Activated T-helper 1 cell treated with anti-CD3 and anti-CD28 coated beads, Interleukin-12 subunit alpha, Interleukin-12 subunit beta, Interleukin-2, Interleukin-4 antibody, amounts not matched to agents 30 ng/mL and 10 ng/mL and 1 ng/mL, durations not matched to agents 14 hours and 24 hours and 36 hours (primary cell): ENCODE measurements at places on chromosomes 2 and 18. TPM values are rescaled to one million over a fixed set of nuclear protein-coding genes. Genes with fewer than 3 reads are reported as not detected.

DSC3 gene
- total RNA-seq: not detected in 2 replicates

CNDP1 gene
- not detected in 2 replicates for total RNA-seq

SCG2 gene
- total RNA-seq: not detected in 2 replicates

MC4R gene
- total RNA-seq: not detected in 2 replicates

XDH gene
- not detected in 2 replicates for total RNA-seq

IL1R2 gene
- 1.1 and 1.3 TPM in 2 replicates for total RNA-seq

GRCh38 chr2:66192888-66193287 lies 242.0 kb upstream of the MEIS1 start:
- H3K4me3 ChIP-seq: no peak overlapping the region
- H3K36me3 ChIP-seq: no peaks in the 10 kb centered on the region
- no peak overlapping the region for H3K27ac ChIP-seq
- no peak for DNase-seq
- H3K4me1 ChIP-seq: no peaks in the 10 kb centered on the region

- no peaks in the 10 kb centered on the region for H3K36me3 ChIP-seq
- H3K27ac ChIP-seq: no peak overlapping the region
- no peak overlapping the region for H3K4me3 ChIP-seq
Measured at GRCh38 chr18:32773382-32773712, 524 bp upstream of the KLHL14 start.

- DNase-seq: no peak
- H3K4me1 ChIP-seq: no peaks in the 10 kb centered on the region
- no peak overlapping the region for H3K4me3 ChIP-seq
- H3K36me3 ChIP-seq: no peaks in the 10 kb centered on the region
Measured at GRCh38 chr2:100853909-100854810, 34.2 kb downstream of the NPAS2 start.

GRCh38 chr18:10530852-10531251 lies 5.0 kb downstream of the NAPG start:
- H3K27me3 ChIP-seq: no peaks in the 10 kb centered on the region
- H3K4me1 ChIP-seq: peaks cover 41% of the 10 kb centered on the region
- peaks cover 19% of the 10 kb centered on the region for H3K36me3 ChIP-seq
- peak overlapping the region; percentile 78 for H3K4me3 ChIP-seq

DNA sequence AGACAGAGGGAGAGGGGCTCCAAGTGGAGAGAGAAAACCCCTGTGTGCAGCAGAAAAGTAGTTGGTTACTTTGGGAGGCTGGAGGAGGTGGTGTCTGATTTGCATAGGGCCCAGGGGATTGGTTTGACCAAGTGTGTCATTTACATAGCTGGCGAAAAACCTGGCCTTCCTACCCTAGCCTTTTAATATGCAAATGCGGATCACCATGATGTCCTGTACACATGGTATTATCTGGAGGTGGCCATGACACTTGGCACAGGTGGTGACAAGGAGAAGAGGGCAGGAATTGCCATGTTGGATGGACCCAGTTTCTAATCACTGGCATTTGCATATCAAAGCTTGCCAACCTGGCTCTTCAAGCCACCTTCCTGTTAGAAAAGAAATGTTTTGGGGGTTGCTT lies 120.8 kb upstream of the CHAC2 start:
- DNase-seq: no peak
- H3K4me1 ChIP-seq: no peaks in the 10 kb centered on the region
- H3K27me3 ChIP-seq: no peaks in the 10 kb centered on the region
- no peak overlapping the region for H3K27ac ChIP-seq

DNA sequence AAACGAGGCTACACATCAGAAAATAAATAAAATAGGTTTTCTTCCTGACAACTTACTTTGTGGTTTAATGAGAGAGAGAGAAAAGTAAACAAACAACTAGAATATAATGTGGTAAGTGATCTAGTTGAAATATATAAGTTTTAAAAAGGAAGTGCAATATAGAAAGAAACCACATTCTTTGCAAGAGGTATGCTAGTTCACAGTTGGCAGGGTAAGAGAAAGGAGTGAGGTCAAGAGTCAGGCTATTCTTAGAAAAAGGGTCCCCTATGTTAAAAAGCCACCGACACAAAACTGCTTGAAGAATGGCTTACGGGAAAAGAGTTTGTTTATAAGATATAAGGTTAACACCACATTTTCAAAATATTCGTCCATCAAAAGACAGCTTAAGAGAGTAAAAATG lies 462.1 kb downstream of the ERBB4 start:
- H3K4me3 ChIP-seq: no peak overlapping the region
- H3K27me3 ChIP-seq: no peaks in the 10 kb centered on the region
- no peaks in the 10 kb centered on the region for H3K4me1 ChIP-seq
- H3K36me3 ChIP-seq: no peaks in the 10 kb centered on the region

- DNase-seq: no peak
- no peak overlapping the region for H3K4me3 ChIP-seq
- no peaks in the 10 kb centered on the region for H3K27me3 ChIP-seq
- no peaks in the 10 kb centered on the region for H3K36me3 ChIP-seq
Measured at GRCh38 chr2:225998653-225999052, 599.1 kb downstream of the NYAP2 start.

DNA sequence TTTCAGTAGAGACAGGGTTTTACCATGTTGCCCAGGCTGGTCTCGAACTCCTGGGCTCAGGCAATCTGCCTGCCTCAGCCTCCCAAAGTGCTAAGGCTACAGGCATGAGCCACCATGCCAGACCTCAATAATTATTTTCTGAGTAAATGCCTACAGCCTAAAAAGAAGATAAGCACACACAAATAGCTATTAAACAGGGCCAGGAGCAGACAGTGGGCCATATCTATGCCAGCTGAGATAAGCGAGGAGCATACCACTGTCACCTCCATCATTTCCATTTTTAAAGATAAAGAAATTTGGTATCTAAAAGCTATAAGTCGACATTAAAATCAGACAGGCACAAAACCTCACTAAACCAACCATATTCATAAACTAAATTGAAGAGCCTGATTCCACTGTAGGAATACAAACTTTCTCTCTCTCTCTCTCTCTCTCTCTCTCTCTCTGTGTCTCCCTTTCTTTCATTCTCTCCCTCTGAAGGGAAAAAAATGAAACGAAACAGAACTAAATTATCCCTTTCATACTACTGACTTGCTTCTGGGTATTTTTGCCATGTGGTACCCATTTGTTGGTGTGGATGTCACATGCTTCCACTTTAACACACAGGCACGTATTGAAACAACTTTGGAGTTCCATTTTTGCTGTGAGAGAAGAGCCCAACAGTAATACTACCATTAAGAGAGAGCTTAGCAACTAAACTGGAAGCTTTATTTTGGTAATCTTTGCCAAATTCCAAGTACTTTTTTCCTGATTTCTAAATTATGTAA lies 51.0 kb downstream of the FARSB start:
- no peak for DNase-seq
- no peaks in the 10 kb centered on the region for H3K4me1 ChIP-seq
- H3K4me3 ChIP-seq: no peak overlapping the region
- H3K36me3 ChIP-seq: peaks cover 20% of the 10 kb centered on the region

DNA sequence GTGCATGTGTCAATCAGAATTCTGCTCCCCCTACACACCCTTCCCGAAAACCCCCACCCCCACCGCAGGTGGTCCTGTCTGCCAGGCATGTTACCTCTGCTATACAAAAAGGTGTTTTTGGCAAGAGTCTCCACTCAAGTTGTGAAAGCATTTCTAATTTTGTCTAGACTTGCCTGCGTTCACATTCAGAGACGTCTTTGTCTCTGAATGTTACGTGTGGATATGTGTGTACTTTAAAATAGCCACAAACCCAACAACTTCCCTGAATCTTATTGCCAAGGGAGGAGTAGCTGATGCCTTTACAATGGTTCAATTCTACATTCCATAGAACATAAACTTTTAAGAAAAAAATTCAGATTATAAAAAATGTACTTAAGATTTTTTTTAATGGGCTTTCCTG lies 66.6 kb downstream of the ITGA4 start:
- no peak for DNase-seq
- H3K4me3 ChIP-seq: no peak overlapping the region
- H3K4me1 ChIP-seq: peaks cover 5% of the 10 kb centered on the region
- H3K27me3 ChIP-seq: no peaks in the 10 kb centered on the region
- H3K36me3 ChIP-seq: peaks cover 42% of the 10 kb centered on the region

GRCh38 chr18:78368726-78369125 lies 610.9 kb upstream of the SALL3 start:
- DNase-seq: no peak
- no peak overlapping the region for H3K27ac ChIP-seq
- no peaks in the 10 kb centered on the region for H3K36me3 ChIP-seq
- H3K4me1 ChIP-seq: no peaks in the 10 kb centered on the region
- H3K27me3 ChIP-seq: no peaks in the 10 kb centered on the region

DNA sequence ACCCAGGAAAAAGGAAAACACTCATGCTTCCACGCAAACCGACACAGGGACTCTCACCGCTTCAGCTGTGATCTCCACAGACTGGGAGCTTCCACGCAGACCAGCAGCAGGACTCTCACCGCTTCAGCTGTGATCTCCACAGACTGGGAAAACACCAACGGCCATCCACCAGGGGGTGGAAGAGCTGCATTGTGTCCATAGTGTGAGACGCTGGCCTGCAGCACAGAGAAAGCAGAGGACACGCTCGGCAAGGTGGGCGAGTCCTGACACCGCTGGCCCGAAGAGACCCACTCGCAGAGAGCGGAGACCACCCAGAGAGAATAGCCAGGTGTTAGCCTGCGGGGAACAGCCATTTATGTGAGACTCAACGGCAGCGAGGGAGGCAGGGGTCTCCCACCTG lies 42.5 kb upstream of the NFATC1 start:
- no peak for DNase-seq
- H3K27me3 ChIP-seq: no peaks in the 10 kb centered on the region
- H3K27ac ChIP-seq: no peak overlapping the region
- no peak overlapping the region for H3K4me3 ChIP-seq
- no peaks in the 10 kb centered on the region for H3K4me1 ChIP-seq

GRCh38 chr2:191384829-191385228 lies 139.6 kb downstream of the MYO1B start:
- no peaks in the 10 kb centered on the region for H3K27me3 ChIP-seq
- no peak overlapping the region for H3K4me3 ChIP-seq
- H3K36me3 ChIP-seq: peaks cover 13% of the 10 kb centered on the region
- no peak overlapping the region for H3K27ac ChIP-seq
- DNase-seq: no peak

DNA sequence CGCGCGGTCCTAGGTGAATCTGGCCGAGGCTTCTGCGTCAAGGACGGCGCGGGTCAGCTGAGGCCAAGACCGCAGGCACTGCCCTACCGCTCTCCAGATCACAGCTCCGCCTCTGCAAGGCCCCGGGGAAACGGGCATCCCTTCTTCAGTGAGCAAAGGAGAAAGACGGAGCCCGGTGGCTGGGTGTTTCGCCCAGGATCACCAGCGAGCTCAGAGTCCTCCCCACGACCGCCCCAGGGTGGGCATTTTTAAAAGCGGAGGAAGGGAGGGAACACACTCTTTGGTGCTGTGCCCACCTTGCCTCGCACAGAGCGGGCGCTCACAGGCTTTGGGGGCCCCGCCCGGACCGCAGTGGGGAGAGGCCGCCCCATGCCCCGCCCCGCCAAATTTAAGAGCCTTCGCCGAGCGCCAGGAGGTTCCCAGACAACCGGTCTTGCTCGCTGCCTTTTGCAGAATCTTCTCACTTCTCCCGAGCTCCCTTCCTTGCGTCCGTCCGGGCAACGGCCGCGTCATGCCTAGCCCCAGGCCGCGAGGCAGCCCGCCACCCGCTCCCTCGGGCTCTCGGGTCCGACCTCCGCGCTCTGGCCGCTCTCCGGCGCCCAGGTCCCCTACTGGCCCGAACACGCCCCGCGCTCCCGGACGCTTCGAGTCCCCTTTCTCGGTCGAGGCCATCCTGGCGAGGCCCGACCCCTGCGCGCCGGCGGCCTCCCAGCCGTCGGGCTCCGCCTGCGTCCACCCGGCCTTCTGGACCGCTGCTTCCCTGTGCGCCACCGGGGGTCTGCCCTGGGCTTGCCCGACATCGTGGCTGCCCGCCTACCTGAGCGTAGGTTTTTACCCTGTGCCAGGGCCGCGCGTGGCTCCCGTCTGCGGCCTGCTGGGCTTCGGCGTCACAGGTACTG lies at the start of gene NOTO:
Gene NOTO, plus strand, starts transcription at position 419 of the 899 bp plus-strand sequence. Its CDS starts 93 bp downstream, at position 512.
- DNase-seq: no peak
- peaks cover 59% of the 10 kb centered on the region for H3K27me3 ChIP-seq
- H3K4me1 ChIP-seq: no peaks in the 10 kb centered on the region
- peak within 1 kb of the TSS; percentile 49 for H3K4me3 ChIP-seq

- H3K4me1 ChIP-seq: no peaks in the 10 kb centered on the region
- no peaks in the 10 kb centered on the region for H3K36me3 ChIP-seq
- H3K27ac ChIP-seq: no peak overlapping the region
- peaks cover 28% of the 10 kb centered on the region for H3K27me3 ChIP-seq
- DNase-seq: no peak
- H3K4me3 ChIP-seq: no peak overlapping the region
Measured at GRCh38 chr2:60320724-60321123, 232.7 kb downstream of the BCL11A start.

- no peak for DNase-seq
- H3K36me3 ChIP-seq: no peaks in the 10 kb centered on the region
- peaks cover 5% of the 10 kb centered on the region for H3K27me3 ChIP-seq
- H3K27ac ChIP-seq: no peak overlapping the region
- peaks cover under 1% of the 10 kb centered on the region for H3K4me1 ChIP-seq
- no peak overlapping the region for H3K4me3 ChIP-seq
Measured at GRCh38 chr2:1503471-1504310, 90.4 kb downstream of the TPO start.

DNA sequence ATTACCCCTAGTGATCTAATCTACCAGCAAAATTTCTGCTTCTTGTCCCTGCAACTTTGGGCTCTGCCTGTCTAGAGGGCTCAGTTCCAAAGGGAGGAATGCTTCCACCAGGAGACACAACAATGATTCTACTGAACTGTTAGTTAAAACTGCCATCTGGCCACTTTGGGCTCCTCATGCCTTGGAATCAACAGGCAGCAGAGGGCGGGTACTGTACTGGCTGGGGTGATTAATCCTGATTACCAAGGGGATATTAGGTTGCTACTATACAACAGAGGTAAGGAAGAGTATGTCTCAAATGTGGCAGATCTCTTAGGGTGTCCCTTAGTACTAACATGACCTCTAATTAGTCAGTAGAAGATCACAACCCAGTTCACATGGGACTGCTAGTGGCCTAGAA lies 21.4 kb downstream of the HADHA start:
- no peak overlapping the region for H3K27ac ChIP-seq
- no peaks in the 10 kb centered on the region for H3K27me3 ChIP-seq
- H3K4me3 ChIP-seq: no peak overlapping the region
- DNase-seq: no peak
- no peaks in the 10 kb centered on the region for H3K4me1 ChIP-seq
- H3K36me3 ChIP-seq: peaks cover 40% of the 10 kb centered on the region

GRCh38 chr2:7026742-7027141 lies 109.5 kb downstream of the RNF144A start:
- H3K4me1 ChIP-seq: peaks cover 11% of the 10 kb centered on the region

GRCh38 chr18:8019600-8019999 lies 452.5 kb downstream of the PTPRM start:
- no peaks in the 10 kb centered on the region for H3K36me3 ChIP-seq
- H3K4me3 ChIP-seq: no peak overlapping the region
- H3K27ac ChIP-seq: no peak overlapping the region
- H3K4me1 ChIP-seq: no peaks in the 10 kb centered on the region
- no peak for DNase-seq
- no peaks in the 10 kb centered on the region for H3K27me3 ChIP-seq
